ENCODE measurements at places on chromosomes 4 and X.
A peak's percentile ranks its signal among the peaks of the same experiment; 100 is the strongest.

DNA sequence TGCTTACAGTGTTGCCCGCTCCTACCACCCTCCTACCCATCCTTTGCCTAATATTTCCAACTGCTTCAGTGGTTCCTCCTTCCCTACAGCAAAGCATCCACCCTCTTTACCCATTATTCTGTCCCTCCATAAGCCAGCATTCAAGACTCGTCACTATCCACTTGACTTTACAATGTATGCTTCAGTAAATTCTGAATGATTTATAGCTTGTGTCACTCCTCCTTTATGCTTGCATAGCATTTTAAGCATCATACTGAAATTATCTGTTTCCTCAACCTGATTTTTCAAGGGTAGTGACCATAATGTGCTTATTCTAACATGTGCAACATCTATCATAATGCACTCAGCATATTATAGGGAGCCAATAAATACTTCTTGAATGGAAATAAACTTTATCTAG is 365.5 kb downstream of the RAB28 start:
- DNase-seq = no peak

GRCh38 chr4:24655326-24655725 is 71.0 kb upstream of the DHX15 start:
- DNase-seq = no peak

- DNase-seq = no peak
Measured at GRCh38 chrX:15574017-15574416, 26.7 kb downstream of the ACE2 start.

DNA sequence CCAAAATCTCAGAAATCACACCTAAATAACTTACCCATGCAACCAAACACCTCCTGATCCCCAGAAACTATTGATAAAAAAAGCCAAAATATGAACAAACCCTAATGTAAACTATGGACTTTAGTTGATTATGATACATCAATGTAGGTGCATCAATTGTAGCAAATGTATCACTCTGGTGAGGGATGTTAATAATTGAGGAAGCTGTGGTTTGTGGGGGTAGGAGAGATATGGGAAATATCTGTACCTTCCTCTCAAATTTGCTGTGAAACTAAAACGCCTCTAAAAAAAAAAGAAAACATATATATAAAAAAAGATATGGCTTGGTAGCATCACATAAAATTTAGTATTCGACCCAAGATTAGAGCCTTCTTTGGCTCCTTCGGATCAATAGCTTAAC is 144.3 kb upstream of the CPEB2 start:
- no peak for DNase-seq

DNA sequence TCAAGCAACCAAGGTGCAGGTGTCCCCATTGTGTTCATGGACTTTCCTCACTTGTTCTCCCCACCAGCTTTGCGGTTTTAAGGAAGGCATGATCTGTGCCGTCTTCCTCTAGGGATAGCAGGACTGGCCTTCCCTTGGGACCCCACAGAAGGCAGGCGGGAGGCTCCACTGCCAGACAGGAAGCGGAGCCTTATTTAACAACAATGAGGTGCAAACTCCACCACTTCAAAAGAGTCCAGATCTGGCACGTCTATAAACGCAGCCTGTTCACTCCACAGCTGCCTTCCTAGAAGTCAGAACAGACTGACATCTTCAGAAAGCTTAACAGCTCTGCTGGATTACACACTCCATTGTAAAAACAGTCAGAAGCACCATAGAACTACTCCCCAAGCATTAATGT is 1.7 kb upstream of the GPR143 start:
- no peak for DNase-seq

- DNase-seq = no peak
Measured at GRCh38 chr4:95591278-95591677, 42.5 kb upstream of the UNC5C start.

GRCh38 chr4:106978046-106978774 is 57.9 kb downstream of the DKK2 start:
- no peak for DNase-seq

DNA sequence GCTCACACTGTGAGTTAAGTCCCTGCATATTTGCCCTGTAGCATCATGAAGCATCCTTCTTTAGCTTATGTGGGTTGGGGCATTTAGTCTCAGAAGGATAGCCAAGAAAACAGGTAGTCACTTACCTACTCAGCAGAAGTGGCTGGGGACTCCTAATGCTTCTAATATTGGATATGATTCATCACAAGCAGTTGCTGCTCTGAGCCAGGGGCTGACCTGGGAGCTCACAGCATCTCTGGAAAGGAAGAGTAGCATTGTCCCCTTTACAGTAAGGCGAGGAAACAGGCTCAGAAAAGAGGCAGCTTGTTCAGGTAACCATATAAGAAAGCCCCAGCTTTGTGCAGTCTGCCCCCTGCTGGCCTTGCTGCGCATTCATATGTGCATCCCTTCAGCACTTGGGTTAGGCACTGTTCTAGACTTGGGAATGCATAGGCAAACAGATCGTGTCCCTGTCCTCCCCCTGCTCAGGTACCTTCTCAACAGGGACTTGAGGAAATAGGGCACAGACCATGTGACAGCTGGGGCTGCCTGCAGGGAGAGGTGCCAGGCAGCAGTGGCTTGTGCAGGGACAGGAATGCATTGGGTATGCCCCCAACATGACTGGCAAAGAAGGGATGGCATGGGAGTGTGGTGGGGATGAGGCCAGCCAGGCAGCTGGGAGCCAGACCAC is 35.7 kb upstream of the TBC1D14 start:
- DNase-seq = no peak

DNA sequence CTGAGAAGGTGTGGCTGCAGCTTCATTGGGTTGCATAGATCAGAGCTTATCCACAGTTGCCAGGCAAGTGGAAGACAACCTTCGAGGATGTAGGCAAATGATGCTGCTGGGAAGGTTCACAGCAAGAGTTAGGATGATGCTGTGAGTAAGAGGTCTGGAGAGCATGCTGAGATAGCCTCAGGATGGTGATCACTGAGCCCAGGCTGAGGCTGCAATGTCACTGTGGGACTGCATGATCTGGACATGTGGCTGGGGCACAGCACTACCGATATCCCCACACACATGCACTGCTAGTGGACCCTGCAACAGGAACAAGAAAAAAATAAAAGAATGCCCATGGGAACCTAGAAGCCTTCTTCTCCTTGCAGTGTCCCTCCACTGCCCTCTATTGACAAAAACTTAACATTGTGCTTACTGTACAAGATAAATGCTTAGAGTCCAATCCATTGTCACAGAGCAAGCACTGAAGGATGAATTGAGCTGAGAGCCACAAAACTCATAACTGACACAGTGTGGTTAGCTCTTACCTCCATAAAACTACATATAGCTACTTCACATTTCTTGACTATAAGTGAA is 105.6 kb downstream of the CNKSR2 start:
- DNase-seq = peak; percentile 28

DNA sequence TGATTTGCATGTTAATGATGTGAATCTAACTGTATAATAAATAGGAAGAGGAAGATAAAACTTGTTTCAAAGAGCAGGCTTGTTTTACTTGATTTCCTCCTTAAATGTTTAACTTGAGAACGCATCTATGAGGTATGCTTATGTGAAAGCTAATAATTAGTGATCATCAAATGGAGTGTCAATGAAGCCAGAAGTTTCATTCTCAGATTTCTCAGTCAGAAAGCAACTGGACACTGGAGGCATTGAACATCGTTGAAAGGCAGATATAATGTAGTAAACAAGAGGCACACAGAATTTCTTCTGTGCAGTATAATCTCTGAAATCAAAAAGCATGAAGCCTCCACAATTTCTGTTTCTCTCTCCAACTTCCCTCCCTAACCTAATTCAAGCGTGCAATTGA is 672.9 kb downstream of the ADGRL3 start:
- DNase-seq = no peak

GRCh38 chrX:49172280-49172780 is 632 bp downstream of the PLP2 start:
- DNase-seq = peak; percentile 82

DNA sequence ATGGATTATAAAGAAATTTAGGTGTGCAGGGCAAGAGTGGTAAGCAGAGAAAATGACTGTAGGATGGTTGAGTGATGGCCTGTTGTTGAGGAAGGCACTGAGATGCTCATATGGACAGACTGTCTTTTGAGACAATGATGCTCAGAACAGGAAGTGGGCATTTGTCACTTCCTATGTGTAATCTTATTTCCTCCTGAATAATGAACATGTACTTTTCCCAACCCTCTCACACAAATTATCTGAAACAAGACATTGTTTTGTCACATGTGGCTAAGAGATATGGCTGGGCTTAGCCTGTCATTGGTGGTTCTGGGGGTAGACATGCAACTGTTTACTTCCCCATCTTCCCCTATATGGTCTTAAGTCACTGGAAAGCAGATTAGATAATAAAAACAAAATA is 240.5 kb downstream of the CFAP47 start:
- no peak for DNase-seq

- no peak for DNase-seq
Measured at GRCh38 chr4:126106658-126107057, 791.9 kb downstream of the FAT4 start.

GRCh38 chr4:38365261-38365660 is 298.7 kb upstream of the KLF3 start:
- DNase-seq = no peak

DNA sequence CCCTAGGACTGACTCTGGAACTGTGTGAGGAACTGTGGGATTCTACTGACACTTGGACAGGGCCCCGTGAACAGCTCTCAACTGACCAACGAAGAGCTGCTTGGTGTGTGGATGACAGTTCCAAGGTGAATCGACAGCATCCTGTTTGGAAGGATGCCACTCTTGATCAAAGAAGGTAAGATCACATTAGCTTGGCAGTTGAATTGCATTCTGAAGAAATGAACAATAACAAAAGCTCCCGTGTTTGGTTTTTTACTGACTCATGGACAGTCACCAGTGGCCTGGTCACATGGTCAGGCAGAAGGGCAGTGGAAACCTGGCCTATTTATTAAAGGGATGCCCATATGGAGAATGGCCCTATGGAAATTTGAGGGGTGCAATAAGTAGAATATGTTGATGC is 33.1 kb upstream of the GPR34 start:
- peak; percentile 30 for DNase-seq

DNA sequence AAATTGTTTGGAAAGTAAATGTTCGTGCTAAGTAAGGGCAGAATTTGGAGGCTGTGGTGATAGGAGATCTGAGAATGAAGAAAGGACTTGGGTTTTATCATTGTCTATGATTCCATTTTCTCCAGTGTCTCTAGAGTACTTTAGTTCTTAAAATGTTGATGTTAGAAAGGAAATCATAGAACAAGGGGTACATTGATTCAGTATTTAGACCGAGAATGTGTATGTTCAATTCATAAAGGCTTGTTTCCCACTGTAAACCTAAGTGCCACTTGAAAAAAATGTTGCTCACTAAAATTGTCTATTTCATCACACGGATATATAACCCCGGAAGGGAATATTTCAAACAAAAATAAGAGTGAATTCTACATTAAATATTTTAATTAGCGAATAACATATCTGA is 159.3 kb upstream of the ETNPPL start:
- no peak for DNase-seq

- no peak for DNase-seq
Measured at GRCh38 chrX:1555370-1555769, 18.4 kb upstream of the P2RY8 start.

- DNase-seq = no peak
Measured at GRCh38 chr4:138616775-138617174, 374.6 kb upstream of the SLC7A11 start.

GRCh38 chr4:158793021-158793420 is 24.2 kb downstream of the FNIP2 start:
- DNase-seq = peak; percentile 17

GRCh38 chrX:38108364-38108763 is 102.0 kb downstream of the SYTL5 start:
- no peak for DNase-seq

- DNase-seq = no peak
Measured at GRCh38 chrX:2490634-2491033, 10.1 kb downstream of the DHRSX start.

DNA sequence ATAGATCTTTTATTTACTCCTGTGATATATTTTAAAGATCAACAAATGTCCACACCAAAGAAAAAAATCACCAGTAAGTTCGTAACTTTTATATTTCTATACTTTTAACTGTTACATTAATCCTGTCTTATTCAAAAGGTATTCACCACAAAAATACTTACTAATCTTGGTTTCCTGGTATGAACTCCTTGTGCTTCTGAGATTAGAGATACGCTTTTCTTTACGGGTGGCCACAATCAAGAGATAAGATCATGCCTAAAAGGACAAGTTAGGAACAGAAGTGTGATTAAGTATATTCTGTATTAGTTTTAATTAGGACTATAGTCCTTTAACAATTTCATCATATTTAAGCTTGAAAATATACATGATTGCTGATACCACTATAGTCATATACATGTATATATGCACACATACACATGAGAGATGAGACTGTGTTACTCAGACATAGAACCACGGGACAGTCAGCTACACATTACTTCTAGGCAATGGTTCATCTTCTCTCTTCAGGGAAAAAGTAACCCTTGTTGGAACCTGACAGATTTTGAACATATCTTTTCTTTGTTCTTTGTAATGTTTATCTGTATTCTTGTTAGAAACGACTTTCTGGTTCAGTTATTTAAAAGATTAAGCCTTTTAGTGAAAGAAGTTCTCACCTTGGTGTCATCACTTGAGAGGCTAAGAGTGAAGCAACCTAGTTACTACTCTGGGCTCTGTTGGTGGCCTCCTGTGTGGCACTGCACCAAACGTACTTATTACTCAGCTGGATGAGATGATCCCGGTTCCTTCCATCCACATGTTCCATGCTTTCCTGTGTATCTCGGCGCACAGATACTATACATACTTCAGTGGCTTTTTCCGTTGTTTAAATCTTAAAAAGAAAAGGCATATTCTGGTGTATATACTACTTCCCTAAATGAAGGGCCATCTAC is 146.1 kb downstream of the CBR4 start:
- DNase-seq = peak; percentile 41

DNA sequence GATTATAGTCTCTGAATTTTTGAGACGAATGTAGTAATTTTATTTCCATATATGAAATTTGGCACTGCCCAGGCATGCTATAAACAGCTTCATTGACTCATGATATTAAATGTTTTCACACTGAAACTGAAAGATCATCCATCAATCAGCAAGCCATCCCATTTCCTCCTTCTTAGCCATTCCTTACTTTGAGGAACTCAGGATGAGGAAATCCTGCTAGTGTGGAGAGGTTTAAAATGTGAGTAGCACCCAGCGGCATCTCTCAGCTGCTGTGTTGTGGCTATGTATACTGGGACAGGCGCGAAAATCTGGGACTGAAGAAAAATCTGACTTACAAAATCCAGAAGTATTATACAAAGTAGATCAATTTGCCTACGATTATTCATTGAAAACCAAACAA is 52.1 kb downstream of the PTCHD1 start:
- DNase-seq = no peak

DNA sequence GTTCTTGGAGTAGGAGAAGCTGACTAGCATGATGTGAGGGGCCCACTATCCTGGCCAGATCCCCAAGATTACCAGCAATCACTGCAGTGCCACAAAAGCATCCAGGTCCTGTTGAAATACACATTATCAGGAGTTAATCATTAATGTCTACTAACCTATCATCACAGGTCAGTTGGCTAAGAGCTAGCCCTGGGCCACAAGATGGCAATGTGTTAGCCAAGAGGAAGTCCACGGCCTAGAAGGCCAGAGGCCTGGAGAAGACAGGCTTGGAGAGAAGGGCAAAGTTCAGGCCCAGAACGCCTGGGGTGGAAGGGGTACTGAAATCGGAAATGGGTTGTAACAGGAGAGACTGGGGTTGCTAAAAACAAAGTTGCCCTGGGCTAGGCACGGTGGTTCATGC is 19.9 kb upstream of the KIAA1210 start:
- DNase-seq = no peak
